Substantia nigra (tissue), 51 donors: ENCODE measurements at places on chromosomes 6 and 20.

GRCh38 chr6:169250660-169251059, 3.0 kb downstream of the THBS2 start:
- peak; percentile 66 for DNase-seq

DNA sequence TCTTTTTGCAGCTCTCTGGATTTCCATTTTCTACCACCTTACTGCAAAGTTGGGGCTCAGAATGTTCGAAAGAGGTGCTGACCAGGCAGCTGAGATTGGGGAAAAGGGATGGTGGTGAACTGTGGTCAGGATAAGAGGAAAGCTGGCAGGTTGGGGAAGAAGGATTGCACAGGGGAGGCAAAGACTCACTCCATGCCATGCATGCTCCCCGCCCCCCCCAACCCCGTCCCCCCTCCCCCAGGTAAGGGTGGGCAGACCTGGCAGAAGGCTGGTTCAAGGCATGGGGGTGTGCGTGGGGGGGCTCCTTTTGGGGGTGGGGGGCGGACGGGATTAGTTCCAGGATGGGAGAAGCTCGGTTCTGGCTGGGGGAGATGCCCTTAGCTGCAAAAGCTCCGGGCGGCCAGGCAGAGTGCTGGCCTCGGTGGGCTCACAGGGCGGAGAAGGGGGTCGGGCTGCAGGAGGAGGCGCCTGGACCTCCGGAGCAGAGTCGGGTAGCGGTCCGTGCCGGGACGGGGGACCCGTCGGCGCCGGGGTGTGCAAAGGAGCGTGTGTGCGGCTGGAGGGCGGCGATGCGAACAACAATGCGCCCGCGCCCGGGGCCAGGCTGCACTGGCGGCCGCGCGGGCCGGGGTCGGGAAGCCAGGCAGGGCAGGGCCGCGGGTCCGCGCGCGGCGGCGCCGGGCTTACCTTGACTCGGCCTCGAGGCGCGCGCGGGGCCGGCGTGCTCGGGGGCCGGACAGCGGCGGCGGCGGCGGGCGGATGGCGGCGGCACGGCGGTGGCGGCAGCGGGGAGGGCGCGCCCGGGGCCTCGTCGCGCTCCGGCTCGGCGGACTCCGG, 880 bp downstream of the ADNP start:
- no peak for DNase-seq

GRCh38 chr6:163818719-163819118, 404.2 kb downstream of the QKI start:
- DNase-seq: no peak

GRCh38 chr6:112065426-112065986, 11.6 kb downstream of the CCN6 start:
- DNase-seq: no peak

- no peak for DNase-seq
Observed at GRCh38 chr20:59104831-59105230, 58.8 kb upstream of the ZNF831 start.

DNA sequence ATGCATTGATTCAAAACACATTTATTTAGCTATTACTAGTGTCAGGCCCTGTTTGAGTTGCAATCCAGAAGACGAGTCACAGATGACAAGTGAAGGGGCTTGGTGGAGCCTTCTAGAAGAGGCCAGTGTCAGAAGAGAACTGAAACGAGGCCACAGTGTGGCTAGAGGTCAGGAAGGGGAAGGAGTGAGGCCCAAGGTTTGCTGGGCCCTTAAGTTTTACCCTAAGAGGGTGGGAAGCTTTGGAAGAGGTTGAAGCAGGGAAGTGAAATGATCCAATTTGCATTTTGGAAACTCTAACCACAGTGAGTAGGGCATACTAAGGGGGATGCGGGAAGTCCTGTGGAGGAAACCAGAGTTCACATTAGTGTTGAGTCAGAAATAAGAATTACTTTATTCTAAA, 25.0 kb downstream of the TTK start:
- DNase-seq: no peak

- DNase-seq: no peak
Observed at GRCh38 chr6:16837217-16837972, 76.1 kb upstream of the ATXN1 start.

GRCh38 chr20:21048841-21049273, 57.3 kb downstream of the LINC00237 start:
- DNase-seq: no peak

- no peak for DNase-seq
Observed at GRCh38 chr6:3610206-3610605, 141.3 kb downstream of the PXDC1 start.

DNA sequence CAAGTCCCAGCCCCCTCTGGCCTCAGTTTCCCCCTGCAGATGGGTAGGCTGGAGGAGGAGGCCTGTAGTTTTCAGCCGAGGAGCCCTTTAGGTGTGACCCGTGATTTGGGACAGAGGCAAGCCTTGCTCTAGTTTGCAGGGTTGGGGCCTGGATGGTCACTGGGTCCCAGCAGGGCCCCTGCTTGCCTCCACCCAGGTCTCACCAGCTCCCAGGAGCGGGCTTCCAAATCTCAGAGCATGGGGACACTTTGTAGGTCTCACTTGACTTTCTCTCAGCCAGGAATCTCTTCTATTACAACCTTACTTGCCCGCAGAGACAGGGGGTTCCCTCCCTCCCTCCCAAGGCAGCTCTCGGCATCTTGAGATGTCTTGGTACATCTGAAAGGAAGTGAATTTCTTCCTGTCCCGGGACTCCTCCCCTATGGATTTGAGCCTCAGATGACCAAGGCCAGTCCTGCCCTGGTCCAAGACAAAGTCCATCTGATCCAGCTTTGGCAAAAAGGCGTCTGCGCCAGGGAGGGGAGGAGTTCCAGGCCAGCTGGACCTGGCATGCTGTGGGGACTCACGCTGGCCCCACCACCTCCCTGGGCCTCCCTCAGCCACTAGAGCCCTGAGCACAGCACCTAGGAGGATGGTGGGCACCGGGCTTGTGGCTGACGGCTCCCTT, 47.4 kb downstream of the SRC start:
- DNase-seq: no peak

GRCh38 chr6:149248693-149249369, 68.7 kb upstream of the TAB2 start:
- DNase-seq: no peak

GRCh38 chr20:17896771-17897369, 71.7 kb downstream of the SNX5 start:
- DNase-seq: no peak

DNA sequence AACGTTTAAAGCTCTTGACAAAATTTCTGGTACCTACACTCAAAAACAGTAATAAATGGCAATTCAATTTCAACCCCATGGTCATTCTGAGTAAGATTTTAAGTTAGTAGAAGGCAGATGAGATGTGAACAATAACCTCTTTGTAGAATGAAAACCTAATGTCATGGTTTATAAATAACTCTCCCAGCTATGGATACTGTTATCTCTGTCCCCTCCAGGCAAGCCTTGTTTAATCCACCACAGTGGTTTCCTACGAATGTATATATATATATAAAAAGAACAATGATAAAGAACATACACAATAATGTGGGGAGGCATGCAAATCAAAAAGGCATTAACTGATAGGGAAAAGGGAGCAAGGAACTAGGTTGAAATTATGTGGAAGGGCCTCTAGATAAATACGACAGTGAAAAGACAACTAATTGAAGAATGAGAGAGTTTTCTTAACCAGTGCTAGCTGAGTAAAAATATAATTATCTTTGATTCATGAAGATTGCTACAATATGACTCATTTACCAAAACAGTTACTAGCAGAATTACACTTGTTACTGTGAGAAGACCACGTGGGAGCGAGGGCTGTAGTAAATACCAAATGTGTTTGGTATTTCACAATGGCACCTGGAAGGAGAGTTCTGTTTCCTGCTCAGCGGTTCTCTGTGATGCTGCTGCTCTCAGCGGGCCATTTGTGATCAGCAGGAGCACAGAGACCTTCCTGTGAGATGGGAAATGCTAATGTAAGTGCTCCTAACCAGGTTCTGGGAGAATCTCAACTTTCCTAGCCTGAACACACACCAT, 173.7 kb downstream of the MBOAT1 start:
- DNase-seq: no peak

GRCh38 chr20:44720621-44720996, 5.4 kb downstream of the CCN5 start:
- no peak for DNase-seq

- DNase-seq: no peak
Observed at GRCh38 chr6:103280417-103280816, 1579.3 kb downstream of the HACE1 start.

- DNase-seq: no peak
Observed at GRCh38 chr6:159430323-159430722, 261.1 kb downstream of the FNDC1 start.

DNA sequence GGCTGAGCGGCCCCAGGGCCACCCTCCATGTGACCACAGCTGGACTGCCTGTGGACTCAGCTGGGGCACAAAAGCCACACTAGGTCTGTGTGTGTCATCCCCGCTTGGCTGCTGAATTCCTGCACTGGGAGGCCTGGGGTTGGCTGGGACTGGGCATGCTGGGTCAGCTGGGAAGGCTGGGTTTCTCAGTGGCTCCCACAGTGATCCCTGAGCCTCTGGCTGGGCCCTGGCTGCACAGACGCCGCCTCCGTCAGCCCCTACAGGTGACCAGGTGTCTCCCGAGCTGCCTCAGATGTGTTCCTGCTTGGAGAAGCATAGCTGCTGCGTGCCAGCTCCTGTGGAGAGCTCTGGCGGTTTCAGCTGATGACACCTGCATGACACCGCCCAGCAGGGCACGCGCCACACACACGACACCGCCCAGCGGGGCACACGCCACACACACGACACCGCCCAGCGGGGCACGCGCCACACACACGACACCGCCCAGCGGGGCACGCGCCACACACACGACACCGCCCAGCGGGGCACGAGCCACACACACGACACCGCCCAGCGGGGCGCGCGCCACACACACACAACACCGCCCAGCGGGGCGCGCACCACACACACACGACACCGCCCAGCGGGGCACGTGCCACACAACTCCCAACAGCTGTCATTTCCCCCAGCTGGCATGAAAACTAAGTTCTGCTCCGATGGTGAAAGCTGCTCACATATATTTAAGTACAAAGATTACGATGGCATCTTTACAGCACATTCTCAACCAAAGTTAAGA, 88.8 kb downstream of the TAF4 start:
- DNase-seq: no peak

- no peak for DNase-seq
Observed at GRCh38 chr6:144824018-144824417, 538.9 kb downstream of the UTRN start.

GRCh38 chr6:11947575-11947974, 64.5 kb upstream of the HIVEP1 start:
- DNase-seq: no peak

DNA sequence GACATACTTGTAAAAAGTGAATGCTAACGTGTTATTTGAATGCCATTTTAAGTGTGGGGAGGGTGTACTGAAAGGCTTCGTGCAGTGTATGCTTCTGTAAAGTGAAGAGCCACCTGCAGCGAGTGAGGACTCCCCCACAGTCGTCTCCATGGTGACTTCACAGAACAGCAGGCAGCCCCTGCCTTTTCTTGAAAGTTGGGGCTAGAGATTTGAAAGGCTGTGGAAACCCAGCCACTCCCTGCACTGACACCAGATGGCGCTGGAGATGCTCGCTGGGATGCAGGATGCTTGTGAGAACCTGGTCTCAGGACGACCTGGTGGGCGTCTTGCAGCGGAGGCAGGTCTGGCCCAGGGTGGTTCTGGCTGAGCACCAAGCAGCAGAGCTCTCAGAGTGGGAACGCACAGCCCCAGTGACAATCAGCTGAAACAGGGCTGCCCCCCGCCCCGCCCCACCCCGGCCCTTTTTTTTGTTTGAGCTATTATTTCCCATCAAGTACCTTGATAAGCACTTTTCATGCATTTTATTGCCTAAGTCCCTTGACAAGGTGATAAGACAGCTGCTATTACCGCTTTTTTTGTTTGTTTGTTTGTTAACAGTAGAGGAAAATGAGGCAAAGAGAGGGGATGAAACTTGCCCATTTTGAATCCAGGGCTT, 150.3 kb downstream of the SYCP2 start:
- peak; percentile 34 for DNase-seq

DNA sequence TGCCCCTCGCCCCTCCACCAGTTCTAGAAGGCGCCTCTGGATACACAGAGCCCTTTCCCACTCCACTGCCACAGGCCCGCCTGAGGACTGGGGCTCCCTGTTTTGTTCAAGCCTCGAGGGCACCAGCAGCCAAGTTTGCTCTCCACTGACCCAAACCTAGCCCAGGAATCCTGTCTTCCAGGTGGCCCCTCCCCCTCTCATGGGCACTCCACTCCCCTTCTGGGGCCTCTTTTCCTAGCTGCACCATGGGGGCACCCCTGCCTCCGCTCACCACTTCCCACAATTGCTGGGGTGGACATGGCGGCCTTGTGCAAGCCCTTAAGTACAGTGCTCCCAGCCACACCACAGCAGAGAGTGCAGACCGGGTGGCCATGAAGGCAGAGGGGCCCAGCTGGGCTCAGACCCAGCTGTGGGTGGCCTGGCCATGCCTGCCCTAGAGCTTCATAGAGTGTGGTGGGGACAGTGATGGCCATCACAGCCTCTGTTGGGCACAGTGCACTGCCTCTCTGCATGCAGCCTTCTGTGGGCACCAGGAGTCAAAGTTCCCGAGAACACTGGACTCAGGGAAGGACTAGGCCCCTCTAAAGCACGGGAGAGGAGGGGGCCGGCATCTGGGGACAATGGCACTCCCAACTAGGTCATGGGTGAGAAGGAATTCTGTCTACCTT, 1.3 kb downstream of the MYL9 start:
- DNase-seq: no peak

DNA sequence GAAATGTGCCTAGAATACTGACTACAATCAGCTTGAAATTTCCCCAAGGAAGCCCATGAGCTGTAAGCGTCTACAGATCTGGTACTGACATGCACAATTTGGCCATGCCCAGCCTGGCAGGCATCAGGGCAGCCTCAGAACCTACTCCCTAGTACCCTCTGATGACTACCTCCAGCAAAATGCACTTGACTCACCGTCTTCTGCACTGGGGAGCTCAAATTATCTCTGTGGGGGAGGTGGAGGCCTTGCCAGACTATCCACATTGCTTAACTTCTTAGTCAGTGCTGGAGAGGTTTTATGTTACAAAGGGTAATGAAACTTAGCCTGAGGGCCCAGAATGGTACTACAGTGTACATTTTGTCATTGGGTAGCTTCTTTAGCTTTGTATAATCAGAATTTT, 126.0 kb upstream of the ADGRF1 start:
- DNase-seq: no peak
